ENCODE measurements at places on chromosomes 11 and 22. TPM values are rescaled to one million over a fixed set of nuclear protein-coding genes. Genes with fewer than 3 reads are reported as not detected.

GNAZ gene
- total RNA-seq = 1.4 TPM

GRCh38 chr11:72232260-72233055 lies 7.9 kb downstream of the INPPL1 start:
- no peak for DNase-seq

DNA sequence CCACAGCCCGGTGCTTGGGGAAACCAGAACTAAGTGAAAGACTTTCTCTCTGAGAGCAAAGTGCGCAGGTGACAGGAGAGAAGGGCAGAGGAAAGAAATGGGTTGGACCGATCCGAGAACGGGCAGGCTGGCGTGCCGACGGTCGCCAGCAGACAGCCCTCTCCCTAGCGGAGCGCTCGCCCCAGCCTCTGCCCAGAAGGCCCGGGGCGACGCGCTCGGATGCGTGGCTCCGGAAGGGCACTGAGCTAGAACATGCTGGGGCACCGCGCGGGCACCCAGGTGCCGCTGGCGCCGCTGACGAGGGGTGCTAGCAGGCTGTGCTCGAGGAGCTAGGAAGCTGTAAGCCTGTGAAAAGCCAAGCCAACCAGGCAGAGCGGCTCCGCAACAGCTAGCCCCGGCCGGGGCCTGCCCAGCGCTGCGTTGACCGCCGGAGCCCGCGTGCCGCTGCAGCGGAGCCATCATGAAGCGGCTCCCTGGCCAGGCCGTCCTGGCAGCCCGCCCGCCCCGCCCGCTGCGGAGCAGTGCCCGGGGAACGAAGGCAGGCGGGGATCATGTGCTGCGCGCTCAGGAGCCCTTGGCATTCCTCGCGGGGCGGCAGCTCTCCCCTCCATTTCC lies 22.1 kb upstream of the RRAS2 start:
- DNase-seq = peak; percentile 40

DNA sequence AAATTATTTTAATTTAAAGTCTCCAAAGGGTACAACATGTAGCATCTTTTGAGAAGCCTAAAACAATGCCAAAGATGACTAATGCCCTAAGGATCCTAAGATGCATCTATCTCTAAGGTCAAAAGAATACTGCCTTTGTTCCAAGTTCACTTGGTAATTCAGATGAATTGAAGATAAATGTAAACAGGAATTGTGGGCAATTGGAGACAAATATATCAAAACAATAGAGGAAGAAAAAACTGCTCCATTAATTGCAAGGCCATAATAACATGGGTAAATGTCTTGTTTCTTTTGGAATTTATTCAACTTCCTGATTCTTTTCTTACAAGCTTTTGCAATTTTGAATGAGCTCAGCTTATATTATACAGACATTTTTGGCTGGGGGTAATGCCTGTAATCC lies 338.6 kb downstream of the TTC28 start:
- DNase-seq = peak; percentile 31

DNA sequence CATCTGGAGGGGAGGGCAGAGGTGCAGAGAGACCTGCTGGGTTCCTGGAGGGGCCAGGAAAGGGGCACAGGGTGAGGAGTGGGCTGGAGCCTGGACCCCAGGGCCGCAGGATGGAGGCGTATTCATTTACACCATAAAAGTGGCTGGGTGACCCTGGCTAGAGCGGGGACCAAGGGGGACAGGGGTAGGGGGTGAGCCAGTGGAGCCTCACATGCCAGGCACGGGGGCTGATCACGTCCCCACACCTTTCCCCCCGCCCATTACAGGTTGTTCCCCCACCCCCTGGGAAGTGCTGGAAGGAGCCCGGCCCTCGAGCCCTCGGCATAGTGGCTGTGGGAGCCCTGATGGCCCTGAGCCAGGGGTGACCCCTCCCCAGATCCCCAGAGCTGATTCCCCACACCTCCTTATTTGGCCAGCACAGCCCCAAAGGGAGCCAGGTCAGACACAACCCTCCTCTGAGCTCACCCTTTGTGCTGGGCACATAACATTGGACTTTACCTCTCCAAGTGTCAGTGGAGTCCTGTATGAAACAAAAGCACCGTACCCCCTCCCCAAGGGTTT lies 781 bp downstream of the TCIRG1 start:
- no peak for DNase-seq

GLB1L3 gene
- total RNA-seq = not detected

DNA sequence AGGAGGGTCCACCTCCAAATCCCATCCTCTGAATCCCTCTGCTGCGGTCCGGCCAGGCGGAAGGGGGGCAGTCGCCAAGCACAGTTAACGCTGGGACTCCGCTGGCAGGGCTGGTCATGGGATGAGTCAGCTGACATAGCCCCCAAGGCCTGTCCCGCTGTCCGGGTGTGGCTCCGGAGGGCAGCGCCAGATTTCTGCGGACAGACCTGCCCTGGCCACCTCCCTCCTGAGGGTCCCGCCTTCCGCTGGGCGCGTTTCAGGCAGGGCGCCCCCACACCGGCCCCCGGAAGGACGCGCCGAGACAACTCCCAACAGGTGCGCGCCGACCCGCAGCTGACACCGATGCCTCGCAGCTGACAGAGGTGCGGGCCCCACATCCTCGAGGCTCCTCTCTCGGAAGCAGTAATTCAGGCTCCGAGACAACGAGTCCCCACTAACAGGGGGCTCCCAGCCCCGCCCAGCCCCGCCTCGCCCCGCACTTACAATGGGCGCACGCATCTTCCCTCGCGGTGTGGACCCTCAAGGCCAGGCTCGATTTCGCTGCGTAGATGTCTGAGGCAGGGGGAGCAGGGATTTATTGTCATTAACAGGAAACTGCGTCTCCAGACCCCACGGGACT lies 607 bp downstream of the PLAAT3 start:
- no peak for DNase-seq

DNA sequence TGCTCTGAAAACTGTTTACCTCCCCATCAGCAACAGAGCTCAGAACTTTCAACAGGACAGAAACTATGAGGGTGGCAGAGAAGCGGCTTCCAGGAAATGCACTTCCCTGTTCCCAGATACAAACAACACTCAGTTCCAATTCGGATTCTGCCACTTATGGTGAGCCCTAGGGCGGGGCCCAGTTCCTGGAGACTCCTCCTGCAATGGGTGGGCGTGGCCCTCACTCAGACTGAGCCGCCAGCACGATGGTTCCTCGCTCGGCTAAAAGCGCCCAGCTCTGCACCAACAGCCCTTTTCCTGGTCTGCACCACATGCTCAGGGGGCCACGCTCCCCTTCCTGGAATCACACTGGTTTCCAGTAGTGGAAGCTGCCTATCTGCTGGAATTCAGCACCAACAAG lies 314.1 kb downstream of the CTTN start:
- DNase-seq = no peak

DNA sequence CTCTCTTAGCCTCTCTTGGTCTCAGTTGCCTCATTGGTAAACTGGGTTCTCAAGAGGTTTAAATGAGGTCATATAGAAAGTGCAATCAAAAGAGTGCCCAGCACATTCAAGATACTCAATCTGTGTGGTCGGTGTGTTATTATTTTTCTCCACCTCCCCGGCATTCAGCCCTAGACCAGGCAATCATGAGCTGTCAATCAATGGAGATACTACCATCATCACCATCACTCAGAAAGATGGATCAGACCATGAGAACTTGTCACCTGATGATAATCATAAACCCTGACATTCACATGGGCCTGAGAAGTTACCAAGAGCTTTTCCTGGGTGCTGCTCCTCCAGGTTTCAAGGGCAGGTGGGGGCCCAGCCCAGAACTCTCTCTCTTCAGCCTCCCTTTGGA lies 166.1 kb downstream of the MN1 start:
- DNase-seq = no peak

KRTAP5-1 gene
- not detected for total RNA-seq

GRCh38 chr22:28245579-28246224 lies 326.6 kb upstream of the PITPNB start:
- peak; percentile 71 for DNase-seq

- no peak for DNase-seq
Observed at GRCh38 chr11:128929468-128929867, 13.2 kb downstream of the TP53AIP1 start.

DNA sequence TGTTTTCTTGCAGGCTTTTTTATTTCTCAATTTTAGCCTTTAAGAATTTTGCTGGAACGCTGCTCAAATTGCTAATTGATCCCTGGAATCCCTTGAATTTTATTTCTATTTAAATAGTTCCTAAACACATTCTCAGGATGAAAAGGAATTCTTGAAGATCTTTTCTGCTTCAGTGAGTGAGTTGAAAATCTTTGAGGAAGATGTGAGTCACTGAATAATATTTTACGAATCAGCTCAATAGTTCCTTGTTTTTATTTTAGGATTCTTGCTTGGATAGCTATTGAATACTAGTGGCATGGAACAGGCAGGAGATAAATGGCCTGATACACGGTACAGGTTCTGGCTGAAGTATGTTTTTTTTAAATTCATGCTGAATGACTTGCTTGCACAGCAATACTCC lies 194.6 kb upstream of the CCDC90B start:
- DNase-seq = peak; percentile 56

DNA sequence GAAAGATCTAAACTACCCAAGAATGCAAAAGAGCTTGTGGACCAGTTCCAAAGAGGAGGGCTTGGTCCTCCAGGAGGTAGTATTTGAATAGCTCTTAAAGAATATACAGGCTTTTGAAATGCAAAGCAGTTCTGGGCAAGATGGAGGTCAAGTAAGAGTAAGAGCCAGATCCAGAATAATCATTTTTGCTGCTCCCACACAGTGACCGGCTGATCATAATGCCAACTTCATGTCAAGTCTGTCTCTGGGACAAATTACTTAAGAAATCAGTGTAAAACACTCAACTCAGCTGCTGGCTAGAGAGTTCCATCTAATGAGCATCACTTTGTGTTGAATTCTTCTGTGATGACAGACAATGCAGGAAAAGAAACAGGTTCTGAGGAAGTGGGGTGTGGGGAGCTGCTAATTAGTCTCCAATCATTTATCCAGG lies 250.9 kb upstream of the NARS2 start:
- no peak for DNase-seq

DNA sequence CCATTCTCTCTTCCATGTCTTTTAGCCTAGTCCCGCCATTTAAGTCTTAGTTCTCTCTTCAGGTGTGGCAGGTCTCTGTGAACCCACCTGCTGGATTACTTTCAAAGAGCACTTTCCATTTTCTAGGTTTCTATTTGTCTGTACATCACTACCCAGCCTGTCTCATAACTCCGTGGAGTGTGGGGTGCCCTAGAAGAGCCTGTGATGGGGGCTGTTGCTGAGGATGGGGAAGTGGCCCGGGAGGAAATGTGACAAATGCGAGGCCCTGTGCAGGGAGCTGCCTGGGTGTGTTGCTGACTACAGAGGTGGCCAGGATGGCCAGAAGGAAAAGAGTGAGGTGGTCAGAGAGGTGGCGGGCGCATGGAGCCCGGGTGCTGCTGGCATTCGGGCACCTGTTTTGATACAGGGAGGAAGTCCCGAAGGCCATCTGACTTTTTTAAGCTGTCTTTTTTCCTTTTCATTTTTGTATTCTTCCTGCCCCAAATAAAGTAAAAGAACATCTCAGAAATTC lies 10.7 kb downstream of the DGCR8 start:
- no peak for DNase-seq

DNA sequence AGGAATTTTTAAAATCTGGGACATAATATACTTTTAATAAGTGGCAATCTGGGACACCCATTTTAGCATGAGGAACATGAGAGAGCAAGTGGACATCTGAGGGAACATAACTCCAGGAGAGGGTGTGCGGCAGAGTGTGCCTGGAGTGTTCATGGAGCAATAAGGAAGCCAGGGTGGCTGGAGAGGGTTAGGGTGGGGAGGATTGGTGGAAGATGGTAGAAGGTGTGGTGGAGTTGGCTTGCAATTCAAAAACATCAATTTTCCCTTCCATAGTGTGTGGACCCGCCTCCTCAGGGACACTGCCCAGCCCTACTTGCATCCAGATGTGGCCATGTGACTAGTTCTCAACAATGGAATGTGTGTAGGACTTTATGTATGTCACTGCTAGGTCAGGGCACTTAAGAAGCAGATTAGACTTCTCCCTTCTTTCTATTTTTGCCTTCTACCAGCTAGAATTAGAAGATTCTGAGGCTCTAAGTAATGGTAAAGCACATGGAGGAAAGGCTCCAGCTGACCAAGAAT lies 4.4 kb upstream of the DENND5A start:
- no peak for DNase-seq

PLAAT4 gene
- 36.4 TPM for total RNA-seq

DNA sequence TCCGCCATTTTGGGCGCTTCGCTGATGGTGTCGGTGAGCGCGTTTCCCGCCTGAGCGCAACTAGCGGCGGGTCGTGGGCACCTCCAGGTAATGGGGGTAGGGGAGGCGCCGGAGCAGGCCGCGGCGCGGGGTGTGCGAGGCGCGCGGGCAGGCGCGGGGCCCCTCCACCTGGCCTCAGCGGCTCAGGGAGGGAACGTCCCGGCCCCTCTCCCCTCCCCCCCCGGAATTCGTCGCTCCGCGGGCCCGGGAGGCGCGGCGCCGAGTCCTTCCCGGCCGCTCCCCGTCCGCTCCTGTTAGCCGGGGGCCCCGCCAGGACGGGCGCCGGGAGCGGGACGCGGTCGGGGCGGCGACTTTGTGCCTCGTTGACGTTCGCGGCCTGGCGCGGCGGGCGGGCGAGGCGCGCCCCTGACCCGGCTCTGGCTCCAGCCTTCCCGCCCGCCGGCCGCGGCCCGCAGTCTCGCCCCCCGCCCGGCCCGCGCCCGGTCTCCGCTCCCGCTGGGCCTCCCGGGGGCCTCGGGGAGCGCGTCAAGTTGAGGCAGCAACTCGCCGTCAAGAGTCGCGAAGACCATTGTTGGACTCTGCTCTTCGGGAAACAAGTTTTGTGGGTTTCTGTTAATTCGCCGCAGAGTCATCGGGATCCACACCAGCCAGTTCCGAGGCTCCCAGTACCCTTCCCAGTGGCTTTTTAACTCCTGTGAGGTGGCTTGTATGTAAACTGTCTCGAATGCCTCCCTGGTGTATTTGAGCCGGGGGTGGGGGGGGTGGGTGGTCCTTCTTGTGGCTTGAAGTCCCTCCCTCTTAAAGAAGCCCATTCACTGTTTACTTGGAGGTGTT lies at the start of gene PPP6R3:
Gene PPP6R3, plus strand, starts transcription at position 12 of the 834 bp plus-strand sequence. CDS start 76,913 bp downstream, outside the sequence.
- peak; percentile 41 for DNase-seq

DNA sequence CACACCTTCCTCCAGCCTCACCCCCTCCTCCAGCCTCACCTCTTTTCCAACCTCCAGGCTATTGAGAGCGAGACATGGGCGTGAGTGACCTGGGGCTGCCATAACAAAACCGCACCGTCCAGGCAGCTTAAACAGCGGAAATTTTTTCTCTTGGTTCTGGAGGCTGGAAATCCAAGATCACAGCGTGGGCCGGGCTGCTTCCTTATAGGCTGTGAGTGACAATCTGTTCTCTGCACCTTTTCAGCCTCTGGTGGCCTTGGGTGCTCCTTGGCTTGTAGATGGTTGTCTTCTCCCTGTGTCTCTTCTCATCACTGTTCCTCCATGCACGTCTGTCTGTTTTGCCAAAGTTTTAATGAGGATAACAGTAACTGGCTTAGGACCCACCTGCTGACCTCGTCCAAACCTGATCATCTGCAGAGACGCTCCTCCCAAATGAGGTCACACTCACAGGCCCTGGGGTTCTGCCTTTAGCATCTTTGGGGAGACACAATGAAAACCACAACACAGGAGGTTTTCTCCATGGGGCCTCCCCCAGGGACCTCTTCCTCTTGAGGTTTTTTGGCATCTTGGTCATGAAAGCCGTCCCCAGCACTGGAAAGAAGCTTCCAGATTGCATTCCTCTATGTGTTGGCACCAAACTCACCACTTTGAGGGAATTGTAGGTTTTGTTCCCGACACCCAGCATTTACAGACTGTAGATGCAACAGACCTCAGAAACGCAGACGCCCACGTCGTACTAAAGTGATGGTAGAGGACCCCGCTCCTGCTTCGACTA lies 878.1 kb downstream of the BRD1 start:
- DNase-seq = no peak

GRCh38 chr11:64267207-64267945 lies 16.0 kb downstream of the PLCB3 start:
- DNase-seq = no peak

All from renal cortical epithelial cell (primary cell).